Progenitor cell of endocrine pancreas (in vitro differentiated cells): ENCODE measurements at places on chromosomes 7 and 10.

- H3K27ac ChIP-seq: no peak overlapping the region
- H3K27me3 ChIP-seq: no peaks in the 10 kb centered on the region
- H3K4me1 ChIP-seq: peaks cover 18% of the 10 kb centered on the region
- DNase-seq: no peak
Observed at GRCh38 chr7:69953136-69954067, 355.1 kb downstream of the AUTS2 start.

- no peak overlapping the region for H3K4me3 ChIP-seq
- no peaks in the 10 kb centered on the region for H3K27me3 ChIP-seq
- H3K4me1 ChIP-seq: peaks cover 27% of the 10 kb centered on the region
- no peak overlapping the region for H3K27ac ChIP-seq
- peaks cover 2% of the 10 kb centered on the region for H3K36me3 ChIP-seq
Observed at GRCh38 chr7:134908289-134908688, 78.0 kb upstream of the AGBL3 start.

DNA sequence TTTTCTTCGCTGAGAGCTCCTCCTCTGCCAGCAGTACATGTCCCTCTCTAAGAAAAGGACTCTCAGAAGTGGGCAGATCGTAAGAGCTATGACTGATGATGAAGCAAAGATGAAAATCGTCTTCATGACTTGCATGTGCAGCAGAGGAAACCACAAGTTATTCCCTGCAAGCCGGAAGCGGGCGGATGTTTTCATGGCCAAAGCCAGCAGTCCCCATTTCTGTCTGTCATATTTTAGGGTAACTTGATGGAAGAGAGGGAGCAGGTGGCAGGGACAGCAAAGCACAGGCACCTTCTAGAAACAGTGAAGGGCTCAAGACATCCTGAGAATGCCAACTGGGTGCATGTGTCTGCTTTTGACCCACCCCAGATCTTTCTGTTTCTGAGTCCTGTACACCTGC is 19.9 kb downstream of the KLF6 start:
- H3K4me1 ChIP-seq: peaks cover 37% of the 10 kb centered on the region
- H3K27ac ChIP-seq: no peak overlapping the region
- no peak for DNase-seq

DNA sequence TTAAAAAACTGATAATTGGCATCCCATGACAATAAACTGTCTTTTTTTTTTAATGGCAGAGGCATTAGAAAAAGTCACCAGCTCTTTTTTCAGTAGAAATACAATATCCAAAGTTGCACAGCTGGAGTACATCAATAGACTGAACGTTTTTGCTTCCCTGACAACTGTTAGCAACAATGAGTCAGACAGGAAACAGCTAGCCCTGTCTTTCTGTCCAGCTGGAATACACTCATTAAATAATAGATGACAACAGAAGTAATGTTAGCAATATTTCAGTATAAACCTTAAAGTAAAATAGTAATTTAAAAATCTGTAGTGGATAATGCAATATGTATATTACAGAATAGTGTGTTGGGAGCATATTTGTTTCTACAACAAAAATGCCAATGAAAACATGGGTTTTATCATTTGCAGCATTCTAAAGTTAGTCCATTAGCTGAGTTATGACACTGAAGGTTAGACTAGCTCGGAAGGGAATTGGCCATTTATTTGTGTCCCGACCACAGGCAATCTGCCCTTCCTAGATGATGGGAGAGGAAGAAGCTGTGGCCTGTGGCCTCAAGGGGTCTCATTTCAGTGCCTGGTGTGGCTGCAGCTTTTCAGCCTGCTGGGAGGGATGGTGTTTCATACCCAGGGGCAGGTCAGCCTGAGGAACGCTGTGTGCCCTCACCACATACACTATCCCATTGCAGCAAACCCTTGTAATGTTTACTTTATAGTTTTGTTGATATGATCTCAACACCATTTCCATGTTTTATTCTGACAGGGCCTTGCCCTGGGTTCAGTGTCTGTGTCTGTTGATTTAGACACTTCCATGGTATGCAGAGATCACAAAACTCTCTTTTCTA is 173.3 kb downstream of the SLC16A9 start:
- H3K27me3 ChIP-seq: no peaks in the 10 kb centered on the region
- no peak for DNase-seq
- no peak overlapping the region for H3K27ac ChIP-seq
- no peak overlapping the region for H3K4me3 ChIP-seq

GRCh38 chr7:140230516-140230860 is 53.7 kb upstream of the KDM7A start:
- H3K4me3 ChIP-seq: peak overlapping the region; percentile 76
- H3K36me3 ChIP-seq: no peaks in the 10 kb centered on the region
- peaks cover 10% of the 10 kb centered on the region for H3K4me1 ChIP-seq
- H3K27ac ChIP-seq: no peak overlapping the region
- H3K27me3 ChIP-seq: peaks cover 32% of the 10 kb centered on the region

GRCh38 chr7:87075671-87076404 is 16.4 kb upstream of the ELAPOR2 start:
- H3K27me3 ChIP-seq: no peaks in the 10 kb centered on the region
- H3K27ac ChIP-seq: no peak overlapping the region
- DNase-seq: no peak
- no peaks in the 10 kb centered on the region for H3K36me3 ChIP-seq
- peaks cover 2% of the 10 kb centered on the region for H3K4me1 ChIP-seq

GRCh38 chr7:128108641-128109423 is 77.6 kb upstream of the LRRC4 start:
- H3K27me3 ChIP-seq: peaks cover 52% of the 10 kb centered on the region
- H3K36me3 ChIP-seq: peaks cover 2% of the 10 kb centered on the region
- H3K27ac ChIP-seq: no peak overlapping the region
- peaks cover 3% of the 10 kb centered on the region for H3K4me1 ChIP-seq

- H3K27me3 ChIP-seq: peaks cover 4% of the 10 kb centered on the region
- H3K4me1 ChIP-seq: no peaks in the 10 kb centered on the region
- no peak for DNase-seq
- H3K4me3 ChIP-seq: no peak overlapping the region
Observed at GRCh38 chr10:62850646-62851045, 34.5 kb upstream of the EGR2 start.

- no peak for DNase-seq
- H3K27ac ChIP-seq: no peak overlapping the region
- H3K27me3 ChIP-seq: peaks cover 15% of the 10 kb centered on the region
- H3K36me3 ChIP-seq: no peaks in the 10 kb centered on the region
Observed at GRCh38 chr7:113100121-113100603, 13.5 kb upstream of the GPR85 start.

DNA sequence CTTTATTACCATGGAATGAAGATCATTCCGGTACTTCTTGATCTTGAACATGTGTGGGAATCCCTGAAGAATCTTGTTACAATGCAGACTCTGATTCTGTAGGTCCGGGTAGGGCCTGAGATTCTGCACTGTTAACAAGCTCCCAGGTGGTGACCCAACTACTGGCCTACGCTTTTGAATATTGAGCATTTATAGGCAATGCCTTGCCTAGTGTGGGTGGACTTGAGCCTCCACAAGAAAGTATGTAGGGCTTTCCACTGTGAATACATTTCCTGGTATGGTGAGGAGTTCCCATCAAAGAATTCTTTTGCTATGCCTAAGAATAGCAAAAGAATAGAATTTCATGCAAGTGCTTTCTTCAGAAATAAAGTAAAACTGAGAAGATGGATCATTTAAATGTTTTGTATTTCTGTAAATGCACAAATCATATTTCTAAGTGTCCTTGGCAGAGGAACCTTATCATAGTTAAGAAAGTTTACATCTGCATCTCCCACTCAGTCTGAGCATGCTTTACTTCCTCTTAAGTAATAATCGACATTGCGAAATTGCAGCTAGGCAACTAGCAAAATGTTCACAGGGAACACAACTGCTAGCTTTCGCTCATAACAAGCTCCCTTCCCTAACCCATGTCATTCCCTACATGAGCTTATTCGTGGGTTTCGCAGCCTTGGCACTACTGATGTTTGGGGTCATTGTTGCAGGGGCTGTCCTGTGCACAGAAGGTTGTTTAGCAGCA is 71.4 kb downstream of the AHR start:
- no peaks in the 10 kb centered on the region for H3K27me3 ChIP-seq
- H3K27ac ChIP-seq: no peak overlapping the region
- DNase-seq: no peak
- peaks cover 8% of the 10 kb centered on the region for H3K4me1 ChIP-seq

DNA sequence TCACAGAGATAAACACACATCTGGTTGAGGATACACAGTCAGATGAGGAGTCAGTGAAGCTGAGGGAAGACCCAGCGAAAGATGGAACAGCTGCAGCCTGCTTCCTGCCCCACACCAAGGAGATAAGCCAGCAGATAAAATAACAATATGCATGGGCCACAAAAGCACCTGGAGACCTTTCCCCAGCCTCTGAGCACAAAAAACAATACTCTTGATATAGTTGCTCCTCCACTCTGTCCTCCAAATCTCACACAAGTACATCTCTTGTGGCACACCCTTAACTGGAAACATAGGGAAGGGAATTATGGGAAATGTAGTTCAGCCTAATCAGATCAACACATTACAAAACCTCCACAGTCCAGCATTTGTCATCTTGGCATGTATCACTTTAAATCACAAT is 9.7 kb upstream of the FHIP2A start:
- no peak overlapping the region for H3K4me3 ChIP-seq
- no peak overlapping the region for H3K27ac ChIP-seq
- no peaks in the 10 kb centered on the region for H3K36me3 ChIP-seq
- no peaks in the 10 kb centered on the region for H3K27me3 ChIP-seq
- H3K4me1 ChIP-seq: no peaks in the 10 kb centered on the region

DNA sequence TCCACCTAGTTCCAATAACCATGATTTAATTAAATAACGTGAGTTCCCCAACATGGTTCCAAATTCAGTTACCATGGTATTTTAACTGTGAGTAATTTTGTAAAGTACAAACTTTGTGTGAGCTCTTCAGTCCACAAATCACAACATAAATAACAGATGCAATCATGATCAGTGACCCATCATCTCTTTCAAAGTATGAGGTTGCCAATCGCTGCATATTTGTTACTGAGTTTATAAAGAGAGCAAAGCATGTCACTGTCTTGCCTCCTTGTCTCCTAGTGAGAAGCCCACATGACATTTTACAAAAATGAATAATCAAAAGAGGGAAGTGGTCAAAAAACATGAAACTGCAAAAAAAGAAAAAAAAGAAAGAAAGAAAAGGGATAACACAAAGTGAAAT is 69.1 kb upstream of the PDSS1 start:
- H3K27ac ChIP-seq: no peak overlapping the region
- peaks cover 12% of the 10 kb centered on the region for H3K27me3 ChIP-seq
- no peak overlapping the region for H3K4me3 ChIP-seq
- H3K36me3 ChIP-seq: no peaks in the 10 kb centered on the region

DNA sequence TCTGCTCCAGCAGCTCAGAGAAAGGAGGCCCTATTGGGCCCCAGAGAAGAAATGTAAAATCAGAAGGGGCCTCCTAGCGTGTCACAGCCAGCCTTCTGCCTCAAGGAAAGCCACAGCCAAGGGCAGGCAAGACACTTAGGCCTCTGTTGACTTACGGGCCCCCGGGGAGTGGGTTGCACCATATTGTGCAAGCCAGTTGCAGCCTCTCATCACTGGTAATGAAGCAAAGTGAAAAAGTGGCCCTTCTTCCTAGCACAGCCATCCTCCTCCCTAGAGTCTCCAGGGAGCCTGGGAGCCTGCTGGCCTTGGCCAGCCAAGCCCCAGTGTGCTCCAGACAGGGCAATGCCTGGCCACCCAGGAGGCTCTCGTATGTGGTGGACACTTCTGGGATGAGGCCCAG is 56.2 kb upstream of the GDF10 start:
- no peak overlapping the region for H3K4me3 ChIP-seq
- DNase-seq: no peak
- H3K4me1 ChIP-seq: no peaks in the 10 kb centered on the region
- H3K27me3 ChIP-seq: peaks cover 24% of the 10 kb centered on the region
- no peaks in the 10 kb centered on the region for H3K36me3 ChIP-seq

DNA sequence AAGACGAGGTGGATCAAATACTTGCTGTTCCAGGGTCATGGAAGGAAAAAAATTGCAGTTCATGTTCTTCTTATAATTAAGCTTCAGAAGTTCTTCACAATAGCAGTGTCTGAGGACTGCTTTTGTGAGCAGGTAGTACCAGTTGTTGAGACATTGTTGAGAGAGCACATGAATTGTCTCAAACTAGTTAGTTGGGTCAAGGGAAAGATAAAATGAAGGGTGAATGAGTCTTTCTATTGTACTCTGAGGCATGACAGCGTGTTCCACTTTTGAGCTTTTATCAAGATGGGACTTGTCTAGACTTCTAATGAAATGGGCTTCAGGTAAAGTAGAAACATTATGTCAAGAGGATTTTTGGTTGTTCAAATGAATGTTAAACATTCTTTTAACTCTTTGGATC is 26.0 kb downstream of the KAT6B start:
- H3K4me1 ChIP-seq: peaks cover 17% of the 10 kb centered on the region
- H3K36me3 ChIP-seq: peaks cover 18% of the 10 kb centered on the region
- H3K27me3 ChIP-seq: no peaks in the 10 kb centered on the region
- no peak overlapping the region for H3K4me3 ChIP-seq
- no peak overlapping the region for H3K27ac ChIP-seq

- H3K4me3 ChIP-seq: no peak overlapping the region
- DNase-seq: no peak
- H3K27ac ChIP-seq: no peak overlapping the region
- H3K4me1 ChIP-seq: peaks cover 2% of the 10 kb centered on the region
- no peaks in the 10 kb centered on the region for H3K27me3 ChIP-seq
Observed at GRCh38 chr10:110980807-110981206, 61.4 kb downstream of the SHOC2 start.

DNA sequence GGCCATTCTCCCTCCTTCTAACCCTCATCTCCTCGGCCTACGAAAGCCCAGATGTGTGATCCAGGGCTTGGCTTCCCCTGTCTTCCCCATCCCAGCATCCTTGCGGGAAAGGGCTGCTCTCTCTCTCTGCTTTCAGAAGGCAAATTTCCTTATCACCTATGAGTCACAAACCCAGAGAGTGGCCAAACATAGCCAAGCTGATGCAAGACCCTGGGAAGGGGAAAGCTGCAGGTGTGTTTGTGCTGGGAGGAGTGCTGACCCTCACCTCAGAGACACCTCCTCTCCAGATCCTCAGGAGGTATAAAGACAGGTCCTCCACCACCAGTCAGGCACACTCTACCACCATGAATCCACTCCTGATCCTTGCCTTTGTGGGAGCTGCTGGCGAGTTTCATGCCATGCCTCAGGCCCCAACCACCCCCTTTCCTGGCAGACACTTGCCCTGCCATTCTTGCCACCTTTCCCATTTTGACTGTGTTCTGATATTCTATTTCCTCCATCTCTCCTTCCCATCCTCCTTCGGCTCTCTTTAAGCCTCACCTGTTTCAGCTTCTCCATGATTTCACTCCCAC is 10.6 kb upstream of the PRSS2 start:
- peaks cover 11% of the 10 kb centered on the region for H3K4me1 ChIP-seq
- H3K27me3 ChIP-seq: peaks cover 15% of the 10 kb centered on the region
- peak overlapping the region; percentile 86 for H3K27ac ChIP-seq
- no peak for DNase-seq
- H3K36me3 ChIP-seq: no peaks in the 10 kb centered on the region

- H3K4me3 ChIP-seq: no peak overlapping the region
- no peak overlapping the region for H3K27ac ChIP-seq
- H3K36me3 ChIP-seq: peaks cover 3% of the 10 kb centered on the region
- H3K4me1 ChIP-seq: peaks cover 5% of the 10 kb centered on the region
- H3K27me3 ChIP-seq: peaks cover 8% of the 10 kb centered on the region
- peak; percentile 67 for DNase-seq
Observed at GRCh38 chr7:1579481-1580421, 9.9 kb upstream of the PSMG3 start.
